ENCODE measurements at places on chromosomes 7 and 10.
A peak's percentile ranks its signal among the peaks of the same experiment; 100 is the strongest.

DNA sequence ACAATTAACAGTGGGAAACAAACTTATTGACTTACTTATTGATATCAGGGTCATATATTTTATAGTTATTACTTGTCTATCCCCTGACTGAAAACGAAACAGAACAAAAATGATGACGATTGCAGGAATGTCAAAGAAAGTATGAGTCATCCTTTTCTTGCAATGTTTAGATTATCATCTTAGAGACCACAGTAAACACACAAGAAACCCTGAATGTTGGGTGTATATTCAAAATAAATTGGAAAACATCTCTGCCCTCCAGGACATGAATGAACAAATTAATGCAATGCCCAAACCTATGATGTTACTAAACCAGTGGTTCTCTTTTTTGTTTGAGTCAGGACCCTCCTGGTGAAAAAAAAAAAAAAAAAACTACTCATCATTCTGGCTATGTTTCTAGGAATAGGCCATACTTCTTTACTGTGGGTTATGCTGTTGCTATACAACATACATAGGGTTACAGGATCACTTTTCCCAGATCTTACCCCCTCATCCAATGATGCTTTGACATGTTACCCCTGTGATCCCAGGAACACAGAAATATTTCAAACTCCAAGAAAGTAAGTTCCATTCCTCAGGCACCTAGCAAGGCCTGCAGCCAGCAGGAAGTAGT is 623.4 kb upstream of the IGFBP3 start:
- DNase-seq: no peak

- no peak for DNase-seq
Measured at GRCh38 chr10:15462253-15462897, 91.3 kb upstream of the FAM171A1 start.

GRCh38 chr10:77949167-77949566 is 22.6 kb upstream of the DLG5 start:
- no peak for DNase-seq

- DNase-seq: no peak
Measured at GRCh38 chr10:74330646-74331045, 179.6 kb downstream of the ADK start.

- no peak for DNase-seq
Measured at GRCh38 chr10:19811540-19811939, 4.7 kb upstream of the PLXDC2 start.

GRCh38 chr10:51649064-51649463 is 50.3 kb downstream of the CSTF2T start:
- no peak for DNase-seq

DNA sequence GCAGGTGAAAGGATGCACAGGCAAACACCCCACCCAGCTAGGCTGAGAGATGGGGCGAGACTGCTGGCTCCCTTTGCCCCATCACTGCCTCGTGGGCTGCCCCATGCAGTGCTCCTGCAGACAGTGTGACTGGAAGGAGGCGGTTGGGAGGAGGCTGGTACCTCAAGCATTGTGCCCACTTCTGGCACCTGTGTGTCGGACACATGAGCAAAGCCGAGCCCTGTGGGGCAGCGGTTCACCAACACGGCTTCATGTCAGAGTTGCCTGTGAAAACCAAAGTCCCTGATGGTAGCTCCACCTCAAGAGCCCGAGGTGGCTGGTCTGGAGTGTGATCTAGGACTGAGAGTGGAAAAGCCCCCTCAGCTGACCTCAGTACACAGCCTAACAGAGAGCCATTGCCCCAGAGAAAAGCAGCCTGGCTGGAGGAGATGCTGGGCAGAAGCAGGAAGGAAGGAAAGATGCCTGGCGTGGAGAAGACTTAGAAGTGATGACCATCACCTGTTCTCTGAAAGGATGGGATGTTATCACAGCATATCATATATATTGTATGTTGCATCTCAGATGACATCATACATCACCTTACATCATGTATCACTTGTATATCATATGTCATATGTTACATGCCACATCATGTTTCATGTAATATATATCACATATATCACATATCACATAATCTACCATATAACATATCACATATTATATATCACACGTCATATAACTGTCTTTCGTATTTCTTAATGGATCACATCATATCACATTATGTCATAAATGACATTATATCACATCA is 75.6 kb downstream of the ADCY1 start:
- DNase-seq: no peak

GRCh38 chr10:94351089-94351488 is 11.7 kb downstream of the NOC3L start:
- no peak for DNase-seq

DNA sequence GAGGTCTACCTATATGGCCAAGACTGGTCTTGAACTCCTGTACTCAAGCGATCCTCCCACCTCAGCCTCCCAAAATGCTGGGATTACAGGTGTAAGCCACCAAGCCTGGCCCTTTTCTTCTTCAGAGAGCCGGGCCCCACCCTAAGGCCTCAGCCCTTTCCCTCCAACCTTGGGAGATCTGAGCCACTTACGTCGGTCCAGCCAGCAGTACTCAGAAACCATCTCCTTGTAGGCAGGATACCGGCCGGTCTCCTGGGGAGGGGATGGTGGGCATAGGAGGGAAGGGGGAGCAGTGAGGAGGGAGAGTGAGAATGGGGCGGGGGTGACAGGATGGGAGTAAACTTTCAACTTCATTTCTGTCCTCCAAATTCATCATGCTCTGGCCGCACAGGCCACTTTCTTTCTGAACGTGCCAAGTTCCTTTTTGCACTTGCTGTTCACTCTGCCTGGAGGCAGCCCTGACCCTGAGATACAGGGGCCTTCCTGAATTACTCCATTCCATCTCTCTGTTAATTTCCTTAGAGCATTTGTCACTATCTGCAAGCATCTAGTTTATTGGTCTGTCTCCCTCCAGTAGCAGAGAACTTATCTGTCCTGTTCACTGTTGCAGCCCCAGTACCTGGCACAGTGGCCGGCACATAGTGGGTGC is 10.4 kb downstream of the PDZD7 start:
- no peak for DNase-seq

DNA sequence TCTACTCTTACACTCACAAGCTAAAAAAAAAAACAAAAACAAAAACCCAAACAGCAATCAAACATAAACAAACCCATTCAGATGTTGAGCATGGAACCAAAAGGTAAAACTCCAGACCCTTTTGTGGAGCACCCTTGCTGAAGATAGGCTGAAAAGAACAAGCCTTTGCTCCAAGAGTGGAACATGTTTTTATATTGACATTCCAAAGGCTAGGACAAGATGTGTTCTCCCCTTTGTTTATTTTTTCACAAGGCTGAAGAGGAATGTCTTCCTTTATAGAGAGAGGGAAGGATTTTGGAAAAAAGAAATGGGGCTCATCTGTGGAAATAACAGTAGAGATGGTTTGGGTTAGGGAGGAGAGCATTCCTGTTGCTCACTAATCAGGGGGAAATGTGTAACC is 87.2 kb upstream of the ELMO1 start:
- DNase-seq: no peak

DNA sequence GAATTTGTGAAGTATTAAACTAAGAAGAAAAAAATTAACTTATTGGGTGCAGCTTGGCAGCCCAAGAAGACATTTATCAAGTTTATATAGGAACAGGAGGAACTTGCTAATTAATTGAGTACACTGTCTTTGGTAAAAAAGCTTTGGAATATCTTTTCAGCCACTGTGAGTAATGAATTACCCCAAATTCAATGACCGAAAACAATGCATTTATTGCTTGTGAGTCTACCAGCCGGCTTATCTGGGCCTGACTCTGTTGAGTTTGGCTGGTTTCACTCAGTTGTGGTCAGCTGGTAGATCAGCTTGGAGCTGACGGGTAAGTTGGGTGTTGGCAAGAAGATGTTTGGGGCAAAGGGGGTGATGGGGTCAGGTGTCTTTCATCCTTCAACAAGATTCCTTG is 11.6 kb downstream of the GNG11 start:
- DNase-seq: no peak

- DNase-seq: no peak
Measured at GRCh38 chr7:18425838-18426445, 69.6 kb upstream of the HDAC9 start.

DNA sequence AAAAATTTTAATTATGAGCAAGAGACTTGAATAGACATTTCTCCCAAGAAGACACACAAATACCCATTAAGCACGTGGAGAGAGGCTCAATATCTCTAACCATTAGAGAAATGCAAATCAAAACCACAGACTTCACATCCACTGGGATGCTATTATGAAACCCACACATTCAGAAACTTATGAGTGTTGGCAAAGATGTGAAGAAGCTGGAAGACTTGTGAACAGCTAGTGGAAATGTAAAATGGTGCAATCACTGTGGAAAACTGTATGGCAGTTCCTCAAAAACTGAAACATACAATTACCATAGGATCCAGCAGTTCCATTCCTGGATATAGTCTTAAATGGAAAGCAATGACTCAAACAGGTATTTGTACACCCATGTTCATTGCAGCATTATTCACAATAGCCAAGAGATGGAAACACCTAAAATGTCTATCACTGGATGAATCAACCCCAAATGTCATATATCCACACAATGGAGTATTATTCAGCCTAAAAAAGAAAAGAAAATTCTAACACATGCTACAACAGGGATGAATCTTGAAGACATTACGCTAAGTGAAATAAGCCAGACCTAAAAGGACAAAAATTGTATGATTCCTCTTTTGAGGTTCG is 53.5 kb upstream of the FRMD4A start:
- no peak for DNase-seq

- no peak for DNase-seq
Measured at GRCh38 chr10:9781666-9782065, 1236.0 kb upstream of the CELF2 start.

GRCh38 chr10:85420501-85421191 is 945.9 kb downstream of the GRID1 start:
- DNase-seq: no peak

DNA sequence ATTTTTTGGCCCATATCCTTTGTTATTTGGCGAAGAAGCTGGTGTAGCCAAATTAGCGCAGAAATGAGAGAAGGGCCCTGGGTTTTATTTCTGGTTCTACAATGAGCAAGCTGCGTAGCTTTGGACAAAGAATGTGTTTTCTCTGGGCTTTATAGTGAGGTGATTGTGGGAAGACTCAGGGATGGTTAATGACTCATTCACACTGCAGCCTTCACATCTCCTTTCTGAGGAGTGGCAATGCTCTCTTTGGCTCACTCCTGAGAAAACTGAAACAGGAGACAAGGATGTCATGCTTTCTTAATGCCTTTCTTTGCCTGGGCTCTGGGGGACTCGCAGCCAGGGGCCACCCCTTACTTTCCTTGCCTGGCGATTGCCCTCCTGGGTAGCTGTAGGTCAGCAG is 271.0 kb upstream of the PODXL start:
- no peak for DNase-seq

DNA sequence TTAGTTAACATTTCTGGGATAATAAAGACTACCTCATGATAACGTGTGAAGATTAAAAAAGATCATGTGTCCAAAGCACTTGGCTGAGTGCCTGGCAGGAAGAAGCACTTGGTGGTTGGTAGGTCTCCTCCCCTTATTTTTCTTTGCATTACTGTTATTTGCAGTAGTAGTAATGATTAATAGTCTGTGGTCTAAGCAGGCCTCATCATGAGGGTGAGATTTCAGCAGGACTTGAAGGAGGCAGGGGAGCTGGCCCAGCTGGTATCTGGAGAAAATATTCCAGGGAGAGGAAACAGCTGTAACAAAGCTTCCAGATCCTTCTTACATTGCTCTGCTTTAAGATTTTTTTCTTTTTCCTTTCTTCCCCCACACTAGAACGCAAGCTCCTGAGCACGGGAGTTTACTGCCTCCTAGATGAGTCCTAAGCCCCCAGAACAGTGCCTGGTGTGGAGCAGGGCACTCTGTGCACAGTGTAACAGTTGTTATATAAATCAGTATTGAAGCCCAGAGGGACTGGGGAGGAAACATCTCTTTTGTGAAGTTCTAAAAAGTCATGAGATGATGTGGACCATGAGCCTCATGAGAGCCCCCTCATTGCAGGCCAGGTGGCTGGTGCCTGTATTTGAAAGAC is 31.1 kb upstream of the RHEB start:
- DNase-seq: peak; percentile 23

DNA sequence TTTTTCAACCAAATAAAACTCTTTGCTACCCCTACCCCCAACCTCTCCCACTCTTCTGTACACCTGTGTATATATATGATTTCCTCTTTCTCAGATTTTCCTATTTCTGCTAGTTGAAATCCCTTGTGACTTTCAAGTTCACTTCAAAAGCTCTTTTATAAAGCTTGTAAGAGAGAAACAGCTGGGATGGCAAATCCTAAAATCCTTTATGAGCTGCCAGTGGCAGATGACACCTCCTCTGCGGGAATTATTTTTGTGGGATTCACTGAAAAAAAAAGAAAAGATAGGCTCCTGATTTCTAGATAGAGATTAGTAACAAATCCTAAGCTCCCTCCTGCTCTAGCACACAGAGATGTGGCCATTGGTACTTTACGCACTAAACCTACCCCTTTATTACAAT is 92.9 kb downstream of the AHR start:
- DNase-seq: no peak

DNA sequence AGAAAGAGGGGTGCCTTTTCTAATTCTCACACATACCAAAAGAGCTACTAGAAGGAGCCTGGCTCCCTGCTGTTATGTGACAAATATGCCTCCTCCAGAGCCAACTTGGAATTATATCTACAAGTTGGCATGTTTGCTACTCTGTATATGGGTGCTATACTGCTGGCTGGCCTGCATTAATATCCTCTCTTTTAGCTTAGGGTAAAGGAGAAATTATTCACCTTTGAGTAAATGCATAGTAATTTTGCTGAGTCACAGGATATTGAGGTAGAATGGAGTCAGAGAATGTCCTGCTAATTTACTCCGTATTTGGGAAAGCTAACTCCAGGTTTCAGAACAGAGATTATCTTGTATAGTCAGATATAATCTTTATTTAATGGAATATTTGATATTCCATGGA is 24.2 kb upstream of the LIPN start:
- DNase-seq: no peak

- no peak for DNase-seq
Measured at GRCh38 chr10:10498781-10499180, 518.9 kb upstream of the CELF2 start.

DNA sequence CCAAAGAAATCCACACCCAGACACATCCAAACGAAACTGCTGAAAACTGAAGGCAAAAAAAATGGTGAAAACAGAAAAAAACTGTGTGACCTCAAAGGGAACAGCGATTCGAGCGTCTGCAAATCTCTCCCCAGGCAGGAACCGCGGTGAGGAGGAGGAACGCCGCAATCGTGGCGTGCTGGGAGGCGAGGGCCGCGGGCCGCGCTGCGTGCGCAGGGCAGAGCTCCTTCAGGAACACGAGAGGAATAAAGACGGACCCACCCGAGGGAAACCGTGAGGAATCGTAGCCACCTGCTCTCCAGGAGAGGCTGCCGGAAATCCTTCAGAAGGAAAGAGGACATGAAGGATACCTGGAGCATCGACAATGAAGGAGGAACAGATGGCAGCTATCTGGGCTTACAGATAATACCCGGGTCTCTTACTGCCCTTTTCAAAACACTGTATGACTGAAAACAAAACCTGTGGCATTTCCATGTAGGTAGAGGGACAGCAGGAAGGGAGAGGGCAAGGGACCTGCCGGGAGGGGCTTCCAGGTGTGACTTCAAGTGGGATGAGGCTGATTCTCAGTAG is 266.0 kb downstream of the MAD1L1 start:
- no peak for DNase-seq

Data from NCI-H1105 treated with DMSO at 0.1 percent for 48 hours (cell line).